ENCODE measurements at places on chromosomes 6 and 20.

GRCh38 chr6:31968791-31969711 is 2.9 kb downstream of the DXO start:
- DNase-seq: no peak

DNA sequence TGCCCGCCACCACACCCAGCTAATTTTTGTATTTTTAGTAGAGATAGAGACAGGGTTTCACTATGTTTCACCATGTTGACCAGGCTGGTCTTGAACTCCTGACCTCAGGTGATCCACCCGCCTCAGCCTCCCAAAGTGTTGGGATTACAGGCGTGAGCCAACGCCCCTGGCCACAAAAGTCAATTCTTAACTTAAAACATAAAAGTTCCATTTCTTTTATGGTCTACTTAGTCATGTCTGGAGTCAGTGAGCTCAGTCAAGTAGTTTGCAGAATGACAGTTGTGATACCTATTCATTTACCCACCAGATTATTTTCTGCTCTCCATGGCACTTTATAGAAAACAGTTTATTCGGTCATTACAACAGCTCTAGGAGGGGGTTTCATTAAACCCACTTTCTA is 103.1 kb upstream of the ESR1 start:
- no peak for DNase-seq

GRCh38 chr6:169185011-169185521 is 68.6 kb downstream of the THBS2 start:
- DNase-seq: no peak

DNA sequence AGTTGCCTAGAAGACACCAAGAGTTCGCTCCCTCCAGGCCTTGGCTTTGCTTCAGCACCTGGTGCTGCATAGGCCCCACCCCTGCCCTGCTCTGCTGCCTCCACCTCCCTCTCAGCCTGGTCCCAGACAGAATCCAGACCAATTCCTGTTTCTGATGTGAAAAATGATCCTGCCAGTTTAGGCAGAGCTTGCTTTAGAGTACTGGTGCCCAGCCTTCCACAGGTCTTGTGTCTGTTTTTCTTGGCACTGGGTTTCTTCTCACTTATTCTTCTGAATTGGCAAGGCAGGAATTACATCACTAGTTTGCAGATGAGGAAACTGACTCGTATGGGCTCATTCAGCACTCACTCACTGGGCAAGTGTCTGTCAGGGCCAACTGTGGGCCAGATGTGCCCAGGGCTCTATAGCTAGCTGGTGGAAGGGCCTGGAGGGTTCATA is 53.0 kb downstream of the HLA-A start:
- no peak for DNase-seq

GRCh38 chr6:100237821-100238220 is 226.9 kb downstream of the SIM1 start:
- no peak for DNase-seq

DNA sequence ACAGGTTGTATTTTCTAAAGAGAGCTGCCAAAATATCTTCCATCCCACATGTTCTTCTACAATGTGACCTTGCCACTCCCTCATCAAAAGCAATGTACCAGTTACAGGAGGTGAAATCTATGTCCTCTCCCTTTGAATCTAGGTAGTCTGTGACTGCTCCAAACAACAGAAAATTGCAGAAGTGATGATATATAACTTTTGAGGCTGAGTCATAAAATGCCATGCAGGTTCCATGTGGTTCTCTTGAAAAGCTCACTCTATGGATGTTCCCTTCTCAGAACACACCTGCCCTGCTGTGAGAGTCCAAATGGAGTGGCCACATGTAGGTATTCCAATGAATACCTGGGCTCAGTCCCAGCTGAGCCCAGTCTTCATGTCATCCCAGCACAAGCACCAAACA is 16.9 kb upstream of the PHIP start:
- no peak for DNase-seq

- no peak for DNase-seq
These were observed 539.1 kb downstream of the TFAP2A start for GRCh38 chr6:9875605-9876353.

DNA sequence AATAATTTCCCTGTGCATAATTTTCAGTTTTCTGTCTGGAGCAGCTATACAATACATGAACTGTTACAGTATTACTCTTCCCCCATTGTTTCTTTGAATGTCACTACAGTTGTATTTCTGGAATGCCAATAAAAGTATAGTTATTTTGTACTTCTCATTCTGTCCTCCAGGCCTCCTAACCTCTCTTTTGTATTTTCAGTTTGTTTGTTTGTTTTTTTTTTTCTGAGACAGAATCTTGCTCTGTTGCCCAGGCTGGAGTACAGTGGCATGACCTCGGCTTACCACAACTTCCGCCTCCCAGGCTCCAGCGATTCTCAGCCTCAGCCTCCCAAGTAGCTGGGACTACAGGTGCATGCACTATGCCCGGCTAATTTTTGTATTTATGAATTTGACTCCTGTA is 16.8 kb upstream of the ARID1B start:
- no peak for DNase-seq

DNA sequence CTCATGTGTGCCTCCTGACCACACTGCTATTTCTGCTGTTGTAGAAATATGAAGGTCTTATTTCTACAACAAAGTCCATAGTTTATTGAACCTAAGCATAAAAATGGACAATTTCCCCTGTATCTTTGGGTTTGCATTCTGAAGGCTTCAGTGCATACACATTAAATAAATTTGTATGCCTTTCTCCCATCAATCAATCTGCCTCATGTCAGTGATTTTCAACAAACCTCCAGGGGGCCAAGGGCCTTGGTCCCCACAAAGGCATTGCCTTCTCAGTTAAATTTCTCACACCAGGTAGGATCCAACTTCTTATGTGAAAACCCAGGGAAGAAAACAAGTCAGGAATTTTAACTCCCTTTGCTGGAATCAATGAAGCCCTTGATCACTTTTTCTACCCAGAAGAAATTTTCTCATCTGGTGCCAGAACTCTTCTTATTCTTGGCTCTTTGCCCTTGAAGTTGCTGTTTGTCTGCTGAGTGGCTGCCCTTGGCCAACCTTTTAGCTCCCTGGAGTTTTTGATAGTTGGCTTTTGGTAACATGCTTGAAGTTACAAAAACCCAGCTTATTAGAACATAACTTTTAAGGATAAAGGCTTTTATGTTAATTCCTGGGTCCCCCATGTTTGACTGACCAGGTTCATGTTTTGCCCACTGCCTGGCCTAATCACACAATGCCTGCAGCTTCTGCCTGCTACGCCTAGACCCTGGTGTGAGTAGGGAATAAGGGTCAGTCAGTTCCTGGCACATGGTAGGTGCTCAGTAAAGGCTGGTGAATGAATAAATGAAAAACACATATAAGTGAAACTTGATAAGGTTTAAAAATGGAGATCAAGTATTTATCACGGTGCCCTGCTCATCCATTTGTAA is 37.0 kb downstream of the SHLD1 start:
- no peak for DNase-seq

DNA sequence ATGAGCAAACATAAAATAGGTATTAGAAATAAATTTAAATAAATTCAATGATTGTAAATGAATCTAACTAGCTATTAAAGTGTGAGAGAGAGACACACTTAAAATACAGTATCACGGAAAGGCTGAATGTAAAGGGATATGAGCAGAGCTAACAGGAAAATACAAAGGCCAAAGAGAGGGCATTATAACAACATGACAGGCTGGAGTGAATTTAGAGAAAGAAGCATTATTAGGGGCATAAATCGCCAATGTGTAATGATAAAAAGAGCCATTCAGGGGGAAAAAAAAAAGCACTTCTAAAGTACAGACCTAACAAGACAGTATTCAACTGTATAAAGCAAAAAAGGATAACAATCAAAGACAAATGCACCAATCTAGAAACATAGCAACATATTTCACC is 28.1 kb downstream of the DACT2 start:
- DNase-seq: no peak

DNA sequence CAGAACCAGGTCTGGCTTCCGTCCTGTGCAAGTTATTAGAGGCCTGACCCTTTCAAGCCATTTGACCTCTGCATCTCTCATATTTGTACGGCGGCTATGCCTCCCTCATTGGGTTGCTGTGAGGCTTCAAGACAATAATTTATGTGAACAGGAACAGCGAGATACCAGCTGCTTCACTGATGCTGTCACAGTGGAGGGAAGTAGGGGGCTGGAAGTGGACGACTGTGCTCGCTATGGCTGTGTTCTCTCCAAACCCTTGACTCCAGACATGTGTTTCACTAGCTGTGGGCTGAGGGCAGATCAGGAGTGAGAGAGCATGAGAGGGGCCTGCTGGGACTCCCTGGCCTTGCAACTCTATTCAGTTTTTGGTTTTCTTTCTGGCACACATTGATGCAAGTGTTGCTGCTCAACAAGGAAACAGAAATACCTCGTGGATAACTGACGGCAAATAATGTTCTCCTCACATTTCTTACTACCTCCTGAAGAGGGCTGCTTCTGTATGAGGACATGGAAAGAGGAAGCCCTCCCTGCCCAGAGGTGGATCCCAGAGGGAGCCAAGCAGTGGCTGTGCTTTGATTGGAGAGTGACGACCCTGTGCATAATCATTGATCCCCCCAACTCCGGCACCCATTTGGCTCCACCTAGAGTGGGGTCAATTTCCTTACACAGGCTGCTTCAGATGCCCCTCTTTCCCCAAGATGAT is 34.7 kb upstream of the SCP2D1 start:
- no peak for DNase-seq

DNA sequence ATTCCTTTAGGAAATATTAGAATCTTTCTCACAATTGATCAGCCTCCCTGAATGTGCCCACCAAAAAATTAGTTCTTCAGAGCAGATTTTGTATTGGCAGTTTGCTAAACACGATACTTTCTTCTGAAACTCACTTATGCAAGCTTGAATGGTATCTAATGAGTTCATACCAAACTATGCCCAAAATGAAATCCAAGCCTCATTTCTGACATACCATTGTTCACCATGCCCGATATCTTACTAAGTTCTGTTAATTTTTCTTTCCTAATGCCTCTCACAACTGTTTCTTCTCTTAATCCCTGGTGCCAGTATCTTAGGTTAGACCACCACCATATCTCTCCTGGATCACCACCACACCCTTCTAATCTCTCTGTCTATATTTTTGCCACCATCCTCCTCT is 755.9 kb downstream of the KIF16B start:
- DNase-seq: no peak

DNA sequence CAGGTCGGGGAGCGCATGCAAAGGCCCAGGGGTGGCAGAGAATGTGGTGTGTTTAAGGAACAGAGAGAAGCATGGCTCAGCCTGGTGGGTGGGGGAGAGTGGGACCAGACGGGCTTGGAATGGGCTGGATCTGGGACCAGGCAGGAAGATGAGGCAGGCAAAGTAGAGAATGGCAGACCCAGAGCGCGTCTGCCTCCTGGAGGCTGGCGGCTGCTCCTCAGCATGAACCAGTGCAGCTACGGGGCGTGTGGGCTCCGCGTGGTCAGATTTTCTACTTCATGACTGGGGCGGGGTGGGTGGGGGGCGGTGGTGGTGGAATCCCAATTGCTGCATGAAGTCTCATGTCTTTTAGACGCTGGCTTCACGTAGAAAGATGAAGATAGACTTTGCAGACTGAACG is 135.6 kb downstream of the TFAP2C start:
- DNase-seq: no peak

GRCh38 chr6:149060985-149061760 is 256.3 kb upstream of the TAB2 start:
- no peak for DNase-seq

- no peak for DNase-seq
These were observed 380.1 kb downstream of the FRK start for GRCh38 chr6:115680621-115681020.

DNA sequence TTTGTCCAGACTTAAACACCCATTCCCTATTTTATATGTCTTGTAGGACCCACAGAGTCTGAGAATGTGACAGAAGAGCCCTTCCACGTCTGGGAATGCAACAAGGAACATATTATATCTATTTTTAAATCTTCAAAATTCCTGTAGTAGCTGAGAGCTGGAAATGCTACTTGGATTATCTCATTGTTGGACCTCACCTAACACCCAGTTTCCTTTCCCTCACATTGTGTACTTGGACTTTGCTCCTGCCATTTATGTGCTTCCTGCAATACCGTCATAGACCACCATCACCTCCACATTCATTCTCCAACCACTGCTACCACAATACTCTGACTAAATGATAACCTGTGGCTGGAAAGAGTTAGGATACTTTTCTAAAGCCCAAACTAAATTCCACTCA is 335.4 kb downstream of the COL12A1 start:
- DNase-seq: no peak

GRCh38 chr6:148698671-148699180 is 48.1 kb upstream of the UST start:
- DNase-seq: no peak

- DNase-seq: no peak
These were observed 7.7 kb downstream of the PHIP start for GRCh38 chr6:79070206-79070825.

DNA sequence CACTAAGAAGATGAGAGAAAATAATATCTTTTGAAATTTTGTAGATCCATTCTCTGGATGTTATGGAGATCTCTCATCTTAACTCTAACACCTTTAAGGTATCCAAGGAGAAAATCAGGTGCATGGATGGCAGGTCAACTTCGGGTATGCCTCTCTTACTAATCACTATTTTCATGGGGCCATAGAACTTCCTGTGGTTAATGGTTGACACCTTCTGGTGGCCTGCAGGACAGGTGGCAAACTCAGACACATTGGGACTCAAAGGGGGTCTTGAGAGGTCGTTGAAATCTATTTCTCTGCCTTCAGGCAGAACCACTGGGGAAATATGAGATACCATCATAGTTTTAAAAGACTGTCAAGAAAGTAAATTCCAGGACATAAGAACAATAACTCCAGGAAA is 76.5 kb downstream of the ADAT2 start:
- DNase-seq: no peak

- DNase-seq: no peak
These were observed 46.4 kb downstream of the CNR1 start for GRCh38 chr6:88119769-88120168.

DNA sequence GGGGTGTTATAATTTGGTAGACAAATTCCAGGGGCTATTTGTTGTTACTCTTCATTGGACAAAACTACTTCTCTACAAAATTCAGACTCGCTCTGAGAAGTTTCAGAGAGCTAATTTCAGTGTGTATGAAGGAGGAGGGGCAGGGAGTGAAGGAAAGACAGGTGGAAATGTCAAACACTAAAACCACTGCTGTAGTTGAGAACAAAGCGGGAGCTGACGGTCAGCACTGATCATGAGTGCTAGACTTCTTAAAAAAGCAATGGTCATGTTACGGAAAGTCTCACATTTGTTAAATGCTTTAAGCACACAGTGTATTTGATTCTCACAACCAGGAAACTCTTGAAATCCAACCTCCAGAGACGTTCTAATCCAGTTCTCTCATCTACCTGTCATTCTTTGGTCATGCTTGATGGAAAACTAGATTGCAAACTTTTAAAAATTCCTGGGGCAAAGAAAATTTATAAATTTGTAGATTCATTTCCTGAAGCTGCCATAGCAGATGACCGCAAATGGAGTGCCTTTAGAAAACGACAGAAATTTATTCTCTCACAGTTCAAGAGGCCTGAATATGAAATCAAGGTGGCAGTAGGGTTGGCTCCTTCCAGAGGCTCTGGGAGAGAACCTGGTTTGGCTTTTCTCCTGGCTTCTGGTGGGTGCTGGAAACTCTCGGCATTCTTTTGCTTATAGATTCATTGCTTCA is 100.7 kb upstream of the CARMIL1 start:
- DNase-seq: no peak

GRCh38 chr6:73854998-73855718 is 159.2 kb downstream of the CD109 start:
- no peak for DNase-seq
